Skin of body (tissue), 3 donors: ENCODE measurements at places on chromosomes 12 and 14. TPM values are rescaled to one million over a fixed set of nuclear protein-coding genes. Genes with fewer than 3 reads are reported as not detected.

Gene CMKLR1
- 10.0 TPM for total RNA-seq

Gene PLEKHH1
- total RNA-seq: 8.7 TPM

Gene LRCOL1
- total RNA-seq: not detected

Gene CD163L1
- total RNA-seq: 12.7 TPM

Gene MORN3
- 0.59 TPM for total RNA-seq

Gene NTS
- total RNA-seq: 3.7 TPM
